ENCODE measurements at places on chromosomes 11 and 22. TPM values are rescaled to one million over a fixed set of nuclear protein-coding genes. Genes with fewer than 3 reads are reported as not detected.

Gene HOATZ
- not detected for total RNA-seq

Gene BARX2
- 0.12 TPM for total RNA-seq

Gene CCDC87
- 0.39 TPM for total RNA-seq

Gene TENM4
- 0.05 TPM for total RNA-seq

Gene KLHL35
- 1.7 TPM for total RNA-seq

Gene GAL
- 83.1 TPM for total RNA-seq

Gene PATE2
- not detected for total RNA-seq

Gene ZNF70
- total RNA-seq: 3.2 TPM

Gene MRGPRD
- not detected for total RNA-seq

Gene ROBO4
- not detected for total RNA-seq

Gene OR2D2
- total RNA-seq: 0.20 TPM

DNA sequence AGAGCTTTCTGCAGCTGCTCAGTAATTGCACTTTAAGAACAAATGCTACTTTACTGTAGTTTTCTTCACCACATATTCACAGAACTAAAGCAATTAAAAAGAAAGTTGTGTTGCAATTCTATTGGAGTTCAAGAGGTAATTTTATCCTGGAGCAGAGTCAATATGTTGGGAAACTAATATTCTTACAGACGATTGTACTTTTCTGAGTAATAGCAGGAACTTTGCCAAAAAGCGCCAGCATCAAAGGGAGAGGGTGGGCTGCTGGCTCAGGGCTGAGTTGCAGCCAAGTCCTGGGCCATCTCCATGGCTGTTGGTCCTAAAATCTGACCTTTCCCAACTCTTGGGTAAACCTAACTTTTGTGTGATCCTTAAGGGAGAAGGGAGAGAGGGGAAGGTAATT lies 73.6 kb upstream of the MYO18B start:
- no peak for DNase-seq
- no peaks in the 10 kb centered on the region for H3K36me3 ChIP-seq
- no peaks in the 10 kb centered on the region for H3K27me3 ChIP-seq
- no peak overlapping the region for H3K27ac ChIP-seq
- H3K4me3 ChIP-seq: no peak overlapping the region
- peaks cover 18% of the 10 kb centered on the region for H3K4me1 ChIP-seq

- DNase-seq: no peak
- H3K27me3 ChIP-seq: no peaks in the 10 kb centered on the region
- no peak overlapping the region for H3K27ac ChIP-seq
- H3K4me1 ChIP-seq: no peaks in the 10 kb centered on the region
- no peak overlapping the region for H3K4me3 ChIP-seq
These were observed 151.6 kb upstream of the MTMR2 start for GRCh38 chr11:96075532-96075959.

- no peaks in the 10 kb centered on the region for H3K27me3 ChIP-seq
- H3K36me3 ChIP-seq: no peaks in the 10 kb centered on the region
- peaks cover 8% of the 10 kb centered on the region for H3K4me1 ChIP-seq
- H3K4me3 ChIP-seq: no peak overlapping the region
- H3K27ac ChIP-seq: no peak overlapping the region
- DNase-seq: no peak
These were observed 4.3 kb upstream of the LMO1 start for GRCh38 chr11:8267831-8268529.

GRCh38 chr11:44258190-44258489 lies 51.8 kb downstream of the ALX4 start:
- no peaks in the 10 kb centered on the region for H3K4me1 ChIP-seq
- no peak overlapping the region for H3K27ac ChIP-seq
- H3K27me3 ChIP-seq: no peaks in the 10 kb centered on the region
- H3K36me3 ChIP-seq: no peaks in the 10 kb centered on the region

- DNase-seq: no peak
- H3K27me3 ChIP-seq: no peaks in the 10 kb centered on the region
- no peak overlapping the region for H3K27ac ChIP-seq
- no peak overlapping the region for H3K4me3 ChIP-seq
- no peaks in the 10 kb centered on the region for H3K36me3 ChIP-seq
These were observed 23.5 kb upstream of the CPT1A start for GRCh38 chr11:68865241-68865640.

DNA sequence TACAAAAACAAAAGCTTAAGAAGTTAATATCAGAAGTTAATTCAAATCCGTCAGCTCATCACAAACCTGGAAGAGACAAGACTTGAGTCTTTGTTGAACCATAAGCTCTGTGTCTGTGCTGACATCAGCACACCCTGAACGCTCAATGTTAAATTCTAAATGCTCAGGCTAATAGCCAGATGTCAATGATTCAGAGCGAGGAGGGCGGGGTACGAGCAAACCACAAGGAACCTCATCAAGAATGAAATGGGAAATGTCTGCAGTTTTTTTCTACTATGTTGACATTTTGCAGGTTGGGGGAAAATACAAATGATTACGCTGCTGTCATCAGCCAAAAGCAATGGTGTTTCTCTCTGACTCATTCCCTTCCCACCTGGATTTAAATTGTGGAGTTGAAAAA lies 1057.2 kb downstream of the NTM start:
- H3K27ac ChIP-seq: no peak overlapping the region
- H3K4me1 ChIP-seq: no peaks in the 10 kb centered on the region
- no peaks in the 10 kb centered on the region for H3K27me3 ChIP-seq
- no peak for DNase-seq

DNA sequence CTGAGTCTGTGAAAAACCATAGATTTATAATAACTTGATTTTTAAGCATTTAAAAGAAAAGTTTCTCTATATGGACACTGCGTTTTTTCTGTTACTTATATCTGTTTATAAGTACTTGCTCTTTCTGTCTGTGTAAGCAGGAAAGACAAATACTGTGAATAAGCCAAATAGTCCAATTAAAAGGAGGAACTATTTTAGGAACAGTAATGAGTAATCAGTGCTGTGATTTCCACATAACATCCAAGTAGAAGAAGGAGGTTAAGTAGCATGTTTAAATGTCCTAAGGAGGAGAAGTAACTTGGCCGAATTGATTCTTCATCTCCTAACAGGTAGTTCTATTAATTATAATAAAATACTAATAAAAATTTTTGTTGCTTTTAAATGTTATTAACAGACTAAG lies 40.8 kb downstream of the ZNF214 start:
- H3K36me3 ChIP-seq: no peaks in the 10 kb centered on the region
- no peak overlapping the region for H3K27ac ChIP-seq
- H3K4me1 ChIP-seq: no peaks in the 10 kb centered on the region
- DNase-seq: no peak
- no peak overlapping the region for H3K4me3 ChIP-seq
- H3K27me3 ChIP-seq: no peaks in the 10 kb centered on the region

DNA sequence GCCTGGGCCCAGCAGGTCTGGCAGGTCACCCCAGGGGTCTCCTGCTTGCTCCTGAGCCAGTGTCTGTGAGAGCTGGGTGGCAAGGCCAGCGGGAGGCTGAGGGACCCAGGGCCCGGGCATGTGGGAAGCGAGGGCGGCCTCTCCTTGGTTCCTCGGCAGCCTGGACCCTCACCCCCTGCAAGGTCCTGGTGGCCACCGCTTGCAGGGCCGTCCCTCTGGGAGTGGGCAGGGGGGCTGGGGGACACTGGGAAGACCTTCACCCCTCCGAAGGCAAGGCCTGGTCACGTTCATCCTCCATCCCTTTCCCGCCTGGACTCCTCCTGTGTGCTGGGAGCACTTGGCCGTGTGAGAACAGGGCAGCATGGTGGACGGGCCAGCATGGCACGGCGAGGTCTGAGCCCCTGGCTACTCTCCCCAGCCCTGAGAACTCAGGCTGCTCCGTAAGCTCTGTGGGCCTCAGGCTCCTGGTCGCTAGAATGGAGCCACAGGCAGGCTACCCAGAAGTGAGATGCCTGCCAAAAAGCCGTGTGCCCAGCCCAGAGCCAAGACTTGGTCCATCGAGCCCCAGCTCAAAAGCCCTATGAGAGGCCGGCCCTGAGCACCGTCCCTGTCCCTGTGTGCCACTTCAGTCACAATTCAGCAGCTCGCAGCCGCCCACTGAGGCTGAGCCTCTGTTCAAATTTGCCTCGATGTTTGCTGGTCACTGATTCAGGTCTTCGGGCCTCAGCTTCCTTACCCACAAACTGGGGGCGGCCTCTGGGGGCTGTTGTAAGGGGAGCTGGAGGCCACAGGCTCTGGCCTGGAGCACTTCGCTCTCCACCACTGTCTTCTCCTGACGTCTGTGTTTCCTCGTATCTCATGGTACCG lies 45.0 kb downstream of the IGLL1 start:
- no peaks in the 10 kb centered on the region for H3K4me1 ChIP-seq
- H3K27me3 ChIP-seq: no peaks in the 10 kb centered on the region
- H3K27ac ChIP-seq: no peak overlapping the region
- no peak for DNase-seq
- no peaks in the 10 kb centered on the region for H3K36me3 ChIP-seq

DNA sequence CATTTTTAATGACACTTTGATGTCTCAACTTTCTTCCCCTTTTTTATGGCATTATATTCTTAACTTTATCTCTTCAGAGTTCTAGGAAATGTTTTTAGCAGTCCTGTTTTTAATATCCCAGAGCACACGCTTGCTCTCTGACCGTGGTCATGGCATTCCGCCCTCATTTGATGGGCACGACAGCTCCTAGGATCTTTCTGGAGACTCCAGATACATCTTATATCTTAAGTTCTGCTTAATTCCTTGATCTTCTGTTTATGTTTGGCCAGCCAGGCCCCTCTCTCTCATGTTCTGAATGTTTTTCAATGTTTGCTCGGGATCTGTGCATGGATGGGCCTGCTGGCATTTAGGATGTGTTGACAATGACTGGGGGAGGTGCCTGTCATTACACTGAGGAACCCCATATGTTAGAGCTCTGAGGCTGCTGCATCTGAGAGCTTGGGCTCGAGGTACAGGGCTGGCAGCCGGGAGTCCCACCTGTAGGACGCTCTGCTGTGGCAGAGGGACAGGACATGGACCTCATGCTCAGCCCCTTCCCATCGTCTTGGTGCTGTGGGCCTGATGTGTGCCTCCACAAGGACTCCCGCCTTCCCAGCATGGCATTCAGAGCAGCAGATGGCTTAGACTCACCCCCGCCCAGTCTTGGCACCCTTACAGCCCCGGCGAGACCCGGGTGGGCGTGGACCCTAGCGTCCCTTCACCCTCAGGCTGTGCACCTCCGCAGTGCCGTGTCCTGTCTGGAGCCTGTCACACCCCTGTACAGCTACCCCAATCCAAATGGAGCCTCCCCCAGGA lies 75.0 kb downstream of the CDKN1C start:
- H3K27ac ChIP-seq: no peak overlapping the region
- no peak for DNase-seq
- no peaks in the 10 kb centered on the region for H3K36me3 ChIP-seq
- no peaks in the 10 kb centered on the region for H3K4me1 ChIP-seq

- no peak for DNase-seq
- H3K4me3 ChIP-seq: no peak overlapping the region
- peaks cover 3% of the 10 kb centered on the region for H3K4me1 ChIP-seq
- 0 out of 2 replicates have a peak, but pooled peaks cover 4% of the 10 kb centered on the region for H3K36me3 ChIP-seq
These were observed 49.0 kb downstream of the PPFIA1 start for GRCh38 chr11:70319396-70320076.

DNA sequence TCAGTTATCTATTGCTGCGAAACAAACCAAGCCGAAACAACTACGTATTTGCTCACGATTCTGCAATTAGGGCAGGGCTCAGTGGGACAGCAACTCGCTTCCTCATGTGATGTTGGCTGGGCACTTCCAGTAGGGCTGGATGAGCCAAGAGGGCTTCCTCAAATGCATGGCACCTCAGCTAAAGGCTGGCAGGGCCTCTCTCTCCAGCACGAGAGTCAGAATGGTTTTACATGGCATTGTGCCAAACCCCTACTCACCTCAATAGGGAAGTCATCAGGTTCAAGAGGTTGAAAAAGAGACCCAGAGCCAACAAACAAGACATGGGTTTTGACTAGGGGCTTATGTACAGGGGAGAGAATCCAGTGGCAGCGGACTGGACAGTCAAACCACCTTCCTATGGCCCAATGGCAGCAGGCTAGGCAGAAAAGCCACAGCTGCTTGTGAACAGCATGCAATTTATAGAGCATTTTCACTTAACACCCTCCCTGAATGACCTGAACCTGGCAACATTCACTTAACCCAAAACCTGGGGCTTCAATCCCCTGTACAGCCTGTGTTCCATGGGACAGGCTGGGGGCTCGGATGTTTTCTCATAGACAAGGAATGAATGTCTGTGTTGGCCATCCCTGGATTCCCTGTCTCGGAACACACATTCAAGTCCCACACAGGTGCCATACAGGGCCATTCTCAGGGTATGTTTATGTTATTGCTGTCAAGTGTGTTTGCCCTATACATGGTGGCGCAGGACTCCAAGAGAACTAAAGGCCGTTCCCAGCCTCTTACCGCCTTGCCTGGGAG lies 154.2 kb upstream of the NAV2 start:
- no peaks in the 10 kb centered on the region for H3K36me3 ChIP-seq
- no peak for DNase-seq
- H3K4me3 ChIP-seq: no peak overlapping the region
- H3K4me1 ChIP-seq: no peaks in the 10 kb centered on the region
- H3K27ac ChIP-seq: no peak overlapping the region

DNA sequence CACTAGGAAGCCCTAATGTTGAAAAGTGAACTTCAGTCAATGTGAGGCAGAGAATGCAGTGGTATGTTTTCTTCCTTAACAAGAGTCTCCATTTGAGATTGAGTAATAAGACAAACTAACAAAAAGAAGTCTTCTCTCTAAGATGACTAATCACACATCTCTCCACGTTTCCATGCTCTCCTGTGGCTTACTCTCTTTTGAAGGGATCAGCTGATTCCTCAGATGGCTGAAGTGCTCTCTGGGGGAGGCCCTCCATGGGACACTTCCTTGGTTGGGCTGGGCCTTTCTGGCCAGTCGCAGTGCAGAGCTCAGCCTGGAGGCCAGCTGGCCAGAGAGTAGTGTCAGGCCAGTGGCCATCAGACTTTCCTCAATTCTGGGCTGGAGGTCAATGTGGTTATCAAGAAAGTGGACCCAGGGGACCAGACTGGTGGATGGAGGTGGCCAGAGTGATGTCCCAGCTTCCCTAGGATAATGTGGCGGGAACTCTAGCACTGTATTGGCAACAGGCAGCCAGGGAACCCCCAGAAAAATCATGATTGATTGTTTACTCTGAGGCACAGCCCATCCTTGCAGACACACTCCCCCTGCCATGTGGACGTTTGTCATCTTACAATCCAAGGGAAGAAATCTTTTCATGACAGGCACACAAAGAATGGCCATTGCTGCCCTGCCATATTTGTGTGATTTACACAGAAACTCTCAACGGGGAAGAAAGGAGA lies 14.5 kb downstream of the CSRP3 start:
- H3K27ac ChIP-seq: no peak overlapping the region
- no peak for DNase-seq
- no peak overlapping the region for H3K4me3 ChIP-seq

DNA sequence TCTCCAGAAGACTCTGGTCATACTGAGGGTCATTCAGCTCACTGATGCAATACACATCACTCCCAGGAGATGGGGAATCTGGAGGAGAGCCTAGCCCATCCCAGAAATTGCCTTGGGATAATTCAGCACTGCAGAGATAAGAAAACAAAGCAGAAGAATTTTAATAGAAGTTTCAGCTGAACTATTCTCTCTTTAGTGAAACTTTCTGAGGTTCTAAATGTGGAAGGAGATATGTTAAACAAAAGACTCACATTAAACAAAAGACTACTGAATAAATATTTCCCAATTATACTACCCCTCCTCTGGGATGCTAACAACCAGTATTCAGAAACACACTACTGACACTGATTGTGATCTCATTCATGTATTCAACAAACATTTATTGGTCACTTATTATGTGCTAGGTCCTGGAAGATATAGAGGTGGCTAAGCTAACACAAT lies 47.8 kb downstream of the C2CD3 start:
- no peak for DNase-seq
- no peak overlapping the region for H3K27ac ChIP-seq
- 0 out of 2 replicates have a peak, but pooled peaks cover 5% of the 10 kb centered on the region for H3K36me3 ChIP-seq
- H3K27me3 ChIP-seq: no peaks in the 10 kb centered on the region
- H3K4me3 ChIP-seq: no peak overlapping the region
- no peaks in the 10 kb centered on the region for H3K4me1 ChIP-seq

Measured in HCT116 (cell line).